Placental epithelial cell (primary cell): ENCODE measurements at places on chromosomes 3 and 15. TPM values are rescaled to one million over a fixed set of nuclear protein-coding genes. Genes with fewer than 3 reads are reported as not detected.

Gene NDN
- 30.2 and 42.9 TPM in 2 replicates for total RNA-seq

Gene GPR149
- not detected in 2 replicates for total RNA-seq

Gene ERICH6
- 0.33 and 0.39 TPM in 2 replicates for total RNA-seq

Gene LEKR1
- total RNA-seq: 1.4 and 1.6 TPM in 2 replicates

Gene TTLL13
- not detected in 2 replicates for total RNA-seq

Gene KCNH8
- total RNA-seq: not detected in 2 replicates

Gene XCR1
- total RNA-seq: under 0.01 TPM in 1 of 2 replicates, not detected in the other

Gene HEG1
- total RNA-seq: 25.5 and 203 TPM in 2 replicates

Gene TNFAIP8L3
- not detected in 2 replicates for total RNA-seq

Gene POMGNT2
- total RNA-seq: 3.1 and 4.6 TPM in 2 replicates

Gene DUOX1
- 7.5 and 11.0 TPM in 2 replicates for total RNA-seq

Gene SAMMSON
- total RNA-seq: not detected in 2 replicates
